ENCODE measurements at places on chromosomes 16 and 17.

DNA sequence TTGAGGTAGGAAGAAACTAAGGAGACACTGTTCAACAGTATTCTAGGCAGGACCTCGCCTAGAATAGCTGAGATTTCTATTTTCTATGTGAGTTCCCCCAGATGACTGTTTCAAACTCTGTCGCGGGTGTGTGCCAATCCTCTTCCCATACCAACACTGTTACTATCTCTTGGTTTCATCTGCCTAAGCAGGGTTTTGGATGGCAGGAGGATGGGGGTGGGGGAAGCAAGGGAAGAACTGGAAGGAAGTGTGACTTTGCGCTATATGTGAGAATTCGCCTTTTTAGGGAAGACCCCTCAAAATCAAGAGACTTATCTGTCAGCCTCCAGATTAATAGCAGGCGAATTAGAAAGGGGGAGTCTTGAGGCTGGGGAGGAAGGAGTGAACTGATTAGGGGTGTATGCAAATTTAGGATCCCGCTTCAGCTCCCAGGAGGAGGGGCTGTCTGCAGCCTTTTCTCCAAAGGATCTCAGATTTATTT, 521 bp upstream of the G6PC3 start:
- no peak for DNase-seq

DNA sequence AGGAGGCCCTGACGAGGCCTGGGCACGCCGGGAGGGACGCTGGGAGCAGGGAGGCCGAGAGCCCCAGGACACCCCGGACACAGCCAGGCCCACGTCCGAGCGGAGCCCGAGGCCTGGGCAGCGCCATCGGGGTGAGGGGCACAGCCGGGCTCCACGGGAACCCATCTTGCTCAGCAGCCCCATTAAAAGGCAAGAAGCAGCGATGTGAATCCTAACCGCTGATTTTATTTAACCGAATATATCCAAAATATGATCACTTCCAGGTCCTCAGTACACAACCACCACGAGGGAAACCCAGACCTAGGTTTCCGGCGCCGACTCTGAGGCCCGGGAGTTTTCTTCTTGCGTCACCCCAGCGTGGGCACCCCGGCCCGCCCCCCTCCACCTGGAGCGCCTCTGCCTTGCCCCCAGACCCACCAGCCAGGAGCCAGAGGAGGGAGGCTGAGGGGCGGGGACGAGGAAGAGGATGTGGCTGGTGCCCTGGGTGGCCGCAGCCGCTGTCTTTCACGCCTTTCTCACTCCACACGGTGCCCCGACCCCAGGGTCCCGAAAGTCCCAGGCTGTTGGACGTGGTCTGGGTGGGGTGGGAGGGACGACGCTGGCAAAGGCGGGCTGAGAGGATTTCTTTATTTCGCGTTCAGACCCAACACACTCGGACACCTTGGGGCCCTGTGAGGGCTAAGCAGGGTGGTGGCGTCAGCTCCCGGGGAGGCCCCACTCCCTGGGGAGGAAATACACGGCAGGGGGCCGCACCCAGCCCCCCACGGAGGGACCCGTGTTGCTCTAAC, 568 bp upstream of the CCDC154 start:
- no peak for DNase-seq

GRCh38 chr17:66951605-66951953, 12.9 kb upstream of the CACNG4 start:
- no peak for DNase-seq

- no peak for DNase-seq
These were observed 4.2 kb upstream of the SPAG9 start for GRCh38 chr17:51124640-51125503.

DNA sequence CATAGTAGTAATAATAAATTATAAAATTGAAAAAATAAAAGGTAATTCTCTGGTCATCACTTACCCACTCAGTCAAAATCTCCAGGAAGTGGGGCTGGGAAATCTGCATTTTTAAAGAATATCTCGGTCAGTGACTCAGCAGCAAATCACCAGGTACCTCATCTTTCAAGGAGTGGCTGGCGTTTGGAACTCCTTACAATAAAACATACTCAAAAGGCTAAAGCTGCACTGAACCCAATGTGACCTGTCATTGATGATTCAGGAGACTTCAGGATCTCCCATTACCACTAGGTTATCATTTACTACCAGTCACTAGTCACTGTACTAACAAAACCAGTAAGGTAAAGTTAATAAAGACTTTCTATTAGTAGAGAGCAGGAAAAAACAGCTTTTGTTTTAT, 21.5 kb upstream of the RFFL start:
- DNase-seq, result no peak

DNA sequence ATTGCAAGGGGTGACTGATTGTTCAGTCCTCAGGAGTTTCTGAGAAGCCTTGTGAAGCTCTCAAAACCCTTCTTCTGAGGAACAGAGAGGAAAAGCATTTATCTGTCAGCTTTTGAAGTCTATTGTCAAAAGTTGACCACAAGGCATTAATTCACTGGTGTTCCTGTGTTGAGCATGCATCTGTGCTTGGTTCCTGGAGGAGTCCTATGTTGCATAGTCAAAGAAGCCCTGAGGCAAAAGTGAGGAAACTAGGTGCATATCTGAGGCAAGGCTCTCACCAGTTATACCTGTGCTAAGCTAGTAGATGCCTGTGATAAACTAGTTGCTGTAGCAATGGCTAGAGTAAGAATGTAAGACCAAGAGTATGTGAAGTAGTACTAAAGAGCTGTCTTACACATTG, 1.8 kb upstream of the HEATR6 start:
- no peak for DNase-seq

DNA sequence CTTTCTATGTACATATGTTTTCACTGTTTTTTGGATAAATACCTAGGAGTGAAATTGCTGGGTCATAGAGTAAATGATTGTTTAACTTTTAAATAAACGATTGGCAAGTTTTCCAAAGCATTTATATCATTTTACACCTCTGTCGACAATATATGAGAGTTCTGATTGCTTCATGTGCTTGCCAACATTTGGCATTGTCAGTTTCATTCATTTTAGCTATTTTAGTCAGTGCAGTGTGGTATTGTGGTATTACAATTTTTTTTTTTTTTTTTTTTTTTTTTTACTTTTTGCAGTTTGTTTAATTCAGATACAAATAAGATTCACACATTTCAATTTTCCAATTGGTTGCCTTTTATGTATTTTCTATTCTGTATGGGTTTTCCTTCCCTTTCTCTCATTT, 26.0 kb downstream of the TADA2A start:
- DNase-seq, result no peak
